ENCODE measurements at places on chromosomes 7 and 10.
A peak's percentile ranks its signal among the peaks of the same experiment; 100 is the strongest.

- no peak for DNase-seq
Observed at GRCh38 chr7:3151784-3152183, 108.1 kb upstream of the CARD11 start.

DNA sequence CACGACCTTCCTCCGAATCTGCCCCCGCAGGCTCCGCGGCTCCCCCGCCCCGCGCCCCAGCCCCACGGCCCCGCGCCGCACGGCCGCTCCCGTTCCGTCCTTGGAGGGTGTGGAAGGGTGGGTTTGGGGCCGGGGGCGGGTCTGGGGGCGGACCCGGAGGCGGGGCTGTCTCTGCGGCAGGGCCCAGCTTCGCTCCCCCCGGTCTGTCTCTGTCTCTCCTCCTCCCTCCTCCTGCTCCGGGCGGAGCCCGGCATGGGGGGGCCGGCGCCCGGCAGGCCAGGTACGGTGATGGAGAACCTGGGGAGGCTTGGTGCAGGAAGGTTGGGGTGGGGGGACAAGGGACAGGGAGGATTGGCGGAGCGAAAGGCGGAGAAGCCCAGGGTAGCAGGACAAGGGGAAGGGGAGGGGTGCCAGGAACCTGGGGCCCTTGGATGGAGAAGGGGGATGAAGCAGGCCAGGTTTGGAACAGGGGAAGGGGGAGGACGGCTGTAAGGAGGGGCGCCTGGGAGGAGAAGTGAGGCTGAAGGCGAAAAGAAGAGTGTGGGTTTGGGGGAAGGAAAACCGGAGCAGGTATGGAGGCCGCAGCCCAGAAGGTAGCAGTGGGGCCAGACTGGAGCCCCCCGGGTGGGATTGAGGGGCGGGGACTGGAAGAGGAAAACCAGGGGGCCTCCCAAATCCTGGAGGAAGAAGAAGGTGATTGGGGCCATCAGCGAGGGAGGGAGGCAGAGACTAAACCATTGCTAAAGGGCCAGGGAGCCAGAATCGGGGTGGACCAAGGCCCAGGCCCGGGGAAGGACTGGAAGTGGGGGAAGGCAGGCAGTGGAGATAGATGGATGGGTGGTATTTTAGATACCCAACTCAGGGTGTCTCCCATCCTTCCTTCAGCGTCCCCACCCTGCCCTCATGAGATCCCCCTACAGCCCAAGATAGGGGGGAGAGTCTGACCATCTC lies at the start of gene NYAP1:
NYAP1 (plus strand) TSS at position 206 of the 951 bp plus-strand sequence. CDS start 1,385 bp downstream, outside the sequence.
- peak; percentile 60 for DNase-seq

- peak; percentile 56 for DNase-seq
Observed at GRCh38 chr10:33157103-33157502, 177.4 kb downstream of the NRP1 start.

- peak; percentile 72 for DNase-seq
Observed at GRCh38 chr10:58023341-58024073, 244.2 kb downstream of the IPMK start.

DNA sequence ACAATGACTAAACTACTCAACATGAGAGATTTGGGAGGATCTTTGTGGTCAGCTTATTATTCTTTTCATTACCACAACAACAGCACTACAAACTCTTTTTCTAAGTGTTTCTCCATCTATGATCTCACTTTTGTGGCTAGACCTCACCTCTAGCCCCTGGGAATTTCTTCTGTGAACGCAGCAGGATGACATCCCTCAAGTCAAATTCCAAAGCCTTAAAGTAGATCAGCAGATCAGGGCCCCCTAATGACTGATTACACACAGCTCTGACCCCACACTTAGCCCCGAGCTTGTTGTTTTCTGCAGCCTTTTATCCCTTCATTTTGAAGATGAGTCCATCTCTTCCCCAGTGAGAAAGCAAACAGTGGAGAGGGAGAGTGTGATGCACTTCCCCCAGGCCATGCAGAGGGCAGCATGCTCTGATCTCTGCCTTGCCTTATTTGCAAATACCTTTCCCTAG lies 27.3 kb downstream of the TFAM start:
- peak; percentile 51 for DNase-seq

DNA sequence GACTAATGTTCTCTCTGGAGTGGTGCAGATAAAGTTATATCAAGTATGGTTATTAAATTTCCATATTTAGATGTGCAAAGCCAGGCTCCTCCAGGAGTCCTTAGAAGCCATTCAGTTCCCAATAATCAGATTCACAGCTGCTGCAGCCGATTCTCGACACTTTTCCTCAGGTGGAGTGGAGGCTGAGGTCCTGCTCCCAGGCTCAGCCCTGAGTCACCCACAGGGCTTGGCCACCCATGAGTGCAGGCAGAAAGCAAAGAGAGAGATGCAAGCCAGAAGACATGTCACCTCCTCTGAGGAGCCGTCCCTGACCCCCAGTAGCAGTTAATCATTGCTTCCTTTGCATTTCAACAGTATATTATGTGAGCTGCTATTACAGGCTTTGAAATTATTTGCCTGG lies 36.3 kb upstream of the NANOS1 start:
- DNase-seq: no peak

GRCh38 chr7:116785843-116786242 lies 76.5 kb upstream of the CAPZA2 start:
- no peak for DNase-seq

- DNase-seq: no peak
Observed at GRCh38 chr10:84966708-84967441, 638.5 kb downstream of the CCSER2 start.

DNA sequence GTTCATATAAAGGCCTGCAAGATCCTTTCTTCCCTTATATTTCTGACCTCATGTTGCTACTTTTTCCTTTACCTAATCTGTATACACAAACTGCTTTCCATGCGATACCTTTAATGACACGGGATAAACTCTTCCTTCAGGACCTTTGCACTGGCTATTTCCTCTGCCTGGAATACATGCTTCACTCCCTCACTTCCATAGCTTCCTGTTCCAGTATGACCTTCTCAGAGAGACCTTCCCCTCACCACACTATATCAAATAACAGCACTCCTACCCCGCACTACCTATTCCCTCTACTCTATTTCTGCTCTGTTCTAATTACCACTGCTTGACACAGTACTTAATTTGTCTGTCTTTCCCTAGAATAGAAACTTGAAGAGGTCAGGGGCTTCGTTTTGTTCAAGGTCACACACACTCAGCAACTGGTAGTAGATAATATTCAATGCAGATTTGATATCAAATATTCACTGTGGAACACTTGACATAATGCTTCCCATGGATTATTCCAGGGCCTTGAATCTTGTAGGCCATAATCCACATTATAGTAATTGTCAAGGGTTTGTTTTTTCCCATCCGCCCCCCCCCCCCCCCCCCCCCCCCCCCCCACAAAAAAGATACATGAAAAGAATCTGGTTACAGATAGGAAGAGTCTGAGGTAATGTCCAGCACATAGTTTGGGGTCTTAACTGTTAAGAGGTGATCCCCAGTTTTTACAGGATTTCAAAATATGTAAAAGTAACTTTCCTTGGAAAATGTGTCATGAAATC lies 11.1 kb downstream of the SYPL1 start:
- DNase-seq: no peak

- no peak for DNase-seq
Observed at GRCh38 chr7:63025815-63026214, 972.8 kb upstream of the ZNF722 start.

DNA sequence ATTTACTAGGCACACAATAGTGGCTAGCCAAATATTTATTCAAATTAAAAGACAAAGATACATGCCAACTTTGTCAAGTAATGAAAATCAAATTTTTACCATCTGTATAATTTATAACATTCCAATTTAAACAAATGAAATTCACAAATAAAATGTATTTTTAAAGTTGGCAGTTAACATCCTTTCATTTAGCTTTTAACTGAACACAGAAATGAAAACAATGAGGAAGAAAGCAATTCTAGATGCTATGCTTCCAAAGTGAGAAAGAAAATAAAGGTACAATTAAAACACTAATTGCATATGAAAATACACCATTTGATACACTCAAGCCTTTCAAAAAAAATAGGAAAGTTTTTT lies 123.1 kb downstream of the MPP7 start:
- no peak for DNase-seq

GRCh38 chr10:108787932-108788331 lies 1135.4 kb downstream of the XPNPEP1 start:
- DNase-seq: peak; percentile 74

- DNase-seq: no peak
Observed at GRCh38 chr10:96342402-96342801, 16.4 kb downstream of the OPALIN start.

- DNase-seq: no peak
Observed at GRCh38 chr7:140667476-140667875, 5.3 kb upstream of the ADCK2 start.

DNA sequence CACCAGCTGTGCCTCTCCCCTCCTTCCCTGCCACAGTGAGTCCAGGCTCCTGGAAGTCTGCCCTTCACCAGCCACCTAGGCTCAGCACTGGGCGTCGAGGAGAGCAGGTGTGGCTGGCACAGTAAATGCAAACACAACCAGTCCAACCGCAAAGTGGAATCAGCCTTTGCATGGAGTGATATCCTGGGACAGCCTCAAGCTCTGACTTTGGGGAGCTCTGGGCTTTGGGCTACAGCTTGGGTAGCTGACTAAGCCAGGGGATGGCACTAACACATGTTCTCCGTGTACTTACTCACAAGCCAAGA lies 312.4 kb downstream of the KCNMA1 start:
- no peak for DNase-seq

DNA sequence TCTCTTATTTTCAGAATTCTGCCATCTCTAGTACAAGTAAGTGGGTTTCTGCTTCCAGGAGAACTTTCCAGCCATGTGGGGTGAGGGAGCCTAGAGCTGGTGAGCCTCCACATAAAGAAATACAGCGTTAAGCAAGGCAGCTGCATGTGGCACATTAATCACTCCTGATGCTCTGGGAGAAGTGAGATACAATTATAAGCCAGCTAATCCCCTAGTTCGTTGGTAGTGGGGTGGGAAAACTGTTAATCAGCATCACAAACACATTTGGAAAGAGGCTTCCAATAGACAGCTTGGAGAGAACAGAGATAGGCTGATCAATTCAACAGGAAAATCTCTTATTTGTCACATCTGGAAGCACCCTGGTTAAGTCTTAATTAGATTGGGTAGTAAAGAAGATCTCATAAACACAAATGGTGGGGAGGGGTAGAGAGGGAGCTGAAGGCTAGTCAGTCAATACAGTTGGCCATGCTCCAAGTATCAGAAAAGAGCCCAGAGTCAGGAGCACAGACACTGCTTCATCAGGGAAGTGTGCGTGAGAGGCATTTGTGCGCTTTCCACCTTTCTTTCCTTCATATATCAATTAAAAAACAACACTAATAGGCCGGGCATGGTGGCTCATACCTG lies 130.6 kb downstream of the SORCS1 start:
- no peak for DNase-seq

- peak; percentile 70 for DNase-seq
Observed at GRCh38 chr7:95859429-95859828, 87.1 kb downstream of the DYNC1I1 start.

DNA sequence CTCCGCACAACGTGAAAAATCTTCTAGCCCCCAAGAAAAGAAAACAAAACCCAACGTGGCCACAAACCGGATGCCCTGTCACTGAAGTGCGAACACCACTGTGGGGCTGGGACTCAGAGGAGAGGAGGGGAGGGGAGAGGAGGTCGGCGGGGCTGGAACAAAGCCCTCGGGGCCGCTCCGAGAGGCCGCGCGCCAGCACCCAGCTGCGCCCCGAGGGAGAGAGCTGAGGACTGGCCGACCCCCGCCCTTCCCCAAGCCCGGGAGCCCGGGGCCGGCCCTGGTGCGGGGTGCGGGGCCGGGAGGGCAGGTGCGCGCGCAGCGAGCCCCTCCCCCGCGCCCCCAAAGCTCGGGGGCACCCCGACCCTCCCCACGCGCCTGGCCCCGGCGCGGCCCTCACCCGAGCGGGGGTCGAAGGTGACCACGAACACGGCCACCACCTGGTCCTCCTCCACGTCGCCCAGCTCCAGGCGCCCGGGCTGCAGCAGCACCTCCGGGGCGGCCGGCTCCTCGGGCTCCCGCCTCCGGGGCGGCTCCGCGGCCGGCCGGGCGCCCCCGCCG lies 398 bp downstream of the DENND11 start:
- peak; percentile 59 for DNase-seq

- peak; percentile 44 for DNase-seq
Observed at GRCh38 chr10:44752451-44753441, 158.4 kb upstream of the TMEM72 start.

GRCh38 chr7:49527182-49527581 lies 246.3 kb upstream of the VWC2 start:
- no peak for DNase-seq

GRCh38 chr7:123437447-123437995 lies 96.9 kb downstream of the IQUB start:
- DNase-seq: peak; percentile 9

GRCh38 chr7:121913947-121914675 lies 41.1 kb downstream of the PTPRZ1 start:
- DNase-seq: no peak

DNA sequence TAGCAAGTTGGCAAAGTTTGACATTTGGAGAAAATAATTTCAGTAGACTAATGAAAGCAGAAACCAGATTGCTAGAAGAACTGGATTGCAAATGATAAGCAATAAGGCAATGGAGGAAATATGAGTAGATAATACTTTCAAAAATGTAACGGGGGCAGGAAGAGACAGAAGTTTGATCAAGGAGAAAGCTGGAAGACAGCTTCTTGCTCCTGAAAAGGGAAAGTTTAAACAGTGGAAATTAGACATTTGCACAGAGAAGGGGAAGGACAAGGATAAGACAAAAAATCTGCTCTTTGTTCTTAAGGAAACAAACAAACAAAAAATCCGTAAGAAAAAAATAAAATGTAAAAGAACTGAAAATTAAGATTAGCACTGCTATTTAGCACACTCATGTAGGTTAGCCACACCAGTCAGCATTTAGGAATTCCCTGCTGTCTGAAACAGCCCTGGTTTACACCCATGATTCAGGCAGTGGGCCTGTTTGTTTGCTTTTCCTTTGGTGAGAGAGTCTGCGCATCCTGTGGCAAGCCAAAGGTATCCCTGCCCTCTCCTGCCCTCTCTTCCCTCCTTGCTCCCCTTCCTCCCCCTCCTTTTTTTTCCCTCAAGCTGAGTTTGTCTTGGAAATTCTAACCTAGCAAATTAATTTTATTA lies 104.3 kb upstream of the CAV2 start:
- DNase-seq: peak; percentile 84

- DNase-seq: no peak
Observed at GRCh38 chr7:69577221-69577620, 21.1 kb upstream of the AUTS2 start.

DNA sequence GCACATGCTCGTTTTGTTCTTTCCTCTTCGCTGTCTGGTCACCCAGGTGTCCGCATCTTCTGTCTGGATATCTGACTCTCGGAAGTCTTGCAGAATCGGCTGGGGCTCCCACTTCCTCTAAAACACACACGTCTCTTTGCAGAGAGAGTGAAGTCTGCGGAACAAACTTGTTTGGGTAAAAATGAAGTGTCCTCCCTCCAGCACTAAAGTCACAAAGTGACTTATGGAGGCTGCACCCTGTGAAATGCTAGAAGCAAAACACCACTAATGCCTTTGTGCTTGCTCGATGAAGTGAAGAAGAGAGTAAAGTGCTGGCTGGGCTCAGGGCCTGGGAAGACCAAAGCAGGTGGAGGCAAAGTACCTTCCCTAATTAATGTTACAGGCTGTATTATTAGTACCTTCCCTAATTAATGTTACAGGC lies 71.4 kb downstream of the FGFR2 start:
- no peak for DNase-seq

All from mesenchymal stem cell (in vitro differentiated cells and primary cell).